ENCODE measurements at places on chromosomes 4 and X.

DNA sequence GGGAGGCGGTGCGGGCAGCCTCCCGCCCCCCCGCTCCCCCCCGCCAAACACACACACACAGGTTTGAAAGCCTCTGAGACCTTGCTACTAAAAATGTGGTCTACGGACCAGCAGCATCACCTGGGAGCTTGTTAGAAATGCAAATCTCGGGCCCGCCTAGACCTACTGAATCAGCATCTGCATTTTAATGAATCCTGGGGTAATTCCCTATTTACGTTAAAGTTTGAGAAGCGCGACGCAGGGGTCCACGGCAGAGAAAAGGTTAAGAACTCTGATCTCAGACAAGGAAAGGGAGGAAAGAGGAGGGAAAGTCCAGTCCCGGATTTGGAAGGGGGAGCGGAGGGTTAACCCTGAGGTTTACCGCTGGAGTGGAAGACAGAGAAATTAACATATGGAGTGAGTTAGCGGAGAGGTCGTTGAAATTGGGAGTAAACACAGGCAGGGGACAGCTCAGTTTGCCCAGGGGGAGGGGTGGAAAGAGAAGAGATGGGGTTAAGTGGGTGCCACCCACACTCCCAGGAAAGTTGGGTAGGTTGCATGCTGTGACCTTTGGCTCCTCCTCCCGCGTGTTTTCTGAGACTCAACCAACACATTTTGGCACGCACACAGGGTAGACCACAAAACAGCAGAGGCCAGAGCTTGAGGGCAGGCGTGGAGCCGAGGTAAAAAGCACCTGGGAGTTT, 483.6 kb downstream of the BCOR start:
- DNase-seq: no peak

GRCh38 chr4:55358246-55358645, 12.2 kb downstream of the SRD5A3 start:
- no peak for DNase-seq

DNA sequence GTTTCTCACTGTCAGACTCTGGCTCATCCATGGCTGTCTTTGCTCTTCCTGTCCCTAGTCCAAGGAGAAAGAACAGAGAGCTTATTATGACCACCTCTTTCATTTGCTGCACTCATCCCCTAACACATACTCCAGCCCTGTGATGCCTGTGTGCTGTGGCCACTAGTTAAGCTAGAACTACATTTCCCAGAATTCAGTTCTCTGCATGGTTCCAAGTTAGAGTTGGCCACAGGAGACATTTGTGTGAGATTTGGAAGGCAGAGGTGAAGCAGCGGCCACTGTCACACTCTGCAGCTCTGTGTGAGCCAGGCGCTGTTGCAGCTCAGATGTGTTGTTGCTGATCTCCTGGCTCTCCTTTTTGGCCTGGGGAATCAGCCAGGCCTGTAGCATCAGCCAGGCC, 188.2 kb upstream of the ATP6AP2 start:
- DNase-seq: no peak

- no peak for DNase-seq
Observed at GRCh38 chrX:47264483-47265173, 31.8 kb downstream of the USP11 start.

- DNase-seq: no peak
Observed at GRCh38 chr4:6749340-6750171, 33.0 kb upstream of the KIAA0232 start.

- DNase-seq: no peak
Observed at GRCh38 chr4:70531981-70532380, 13.6 kb downstream of the AMTN start.

DNA sequence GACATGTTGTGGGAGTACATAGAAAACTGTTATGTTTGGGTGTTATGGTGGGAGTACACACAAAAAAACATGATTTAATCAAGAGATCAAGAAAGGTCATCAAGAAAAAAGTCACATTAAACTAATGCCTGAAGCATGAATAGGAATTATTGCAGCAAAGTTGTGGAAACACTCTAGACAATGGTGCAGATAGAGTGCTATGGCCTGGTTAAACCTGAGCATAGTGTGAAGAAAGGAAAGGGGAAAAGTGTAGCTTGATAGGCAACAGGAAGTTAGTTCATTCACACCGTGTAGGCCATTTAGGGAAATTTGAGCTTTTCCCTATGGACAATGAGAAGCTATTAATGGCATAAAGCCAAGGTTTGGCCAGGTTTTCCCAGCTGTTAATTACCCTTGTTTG, 162.1 kb upstream of the EMCN start:
- no peak for DNase-seq

GRCh38 chr4:37381040-37381668, 136.6 kb downstream of the NWD2 start:
- DNase-seq: no peak

DNA sequence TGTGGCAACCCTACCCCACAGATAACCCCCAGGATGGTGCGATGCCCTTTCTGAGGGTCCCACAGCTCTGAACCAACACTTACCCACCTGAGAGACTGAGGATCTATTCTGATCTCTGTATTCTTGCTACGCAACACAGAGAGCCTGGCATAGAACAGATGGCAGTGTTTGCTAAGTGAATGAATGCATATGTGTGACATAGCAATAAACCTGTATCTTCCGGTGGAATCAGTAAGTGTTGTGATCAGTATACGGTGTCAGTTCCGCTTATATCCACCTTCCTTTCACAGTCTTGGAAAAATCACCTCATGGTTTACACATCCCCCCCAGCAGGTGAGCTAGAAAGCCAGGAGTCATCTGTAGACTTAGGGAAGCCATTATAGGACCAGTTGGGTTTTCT, 5.9 kb upstream of the HSD17B10 start:
- no peak for DNase-seq

DNA sequence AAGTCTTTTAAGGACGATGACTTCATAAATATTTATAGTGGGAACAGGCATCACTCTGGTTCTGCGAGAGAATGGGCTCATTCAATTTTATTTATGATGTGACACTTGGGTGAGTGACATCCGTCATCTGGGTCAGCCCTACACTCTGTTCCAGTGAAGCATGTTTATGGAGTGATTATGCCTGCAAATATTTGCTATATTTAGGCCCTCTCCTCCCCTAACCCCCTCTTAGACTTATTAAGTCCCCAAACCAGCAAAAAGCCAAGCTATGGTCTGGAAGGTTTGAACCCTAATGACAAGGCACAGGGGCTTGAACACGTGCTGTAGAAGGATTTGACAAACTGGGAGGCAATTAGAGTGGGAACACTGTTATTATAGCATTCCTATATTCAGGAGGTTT, 55.9 kb downstream of the C4orf51 start:
- DNase-seq: no peak

DNA sequence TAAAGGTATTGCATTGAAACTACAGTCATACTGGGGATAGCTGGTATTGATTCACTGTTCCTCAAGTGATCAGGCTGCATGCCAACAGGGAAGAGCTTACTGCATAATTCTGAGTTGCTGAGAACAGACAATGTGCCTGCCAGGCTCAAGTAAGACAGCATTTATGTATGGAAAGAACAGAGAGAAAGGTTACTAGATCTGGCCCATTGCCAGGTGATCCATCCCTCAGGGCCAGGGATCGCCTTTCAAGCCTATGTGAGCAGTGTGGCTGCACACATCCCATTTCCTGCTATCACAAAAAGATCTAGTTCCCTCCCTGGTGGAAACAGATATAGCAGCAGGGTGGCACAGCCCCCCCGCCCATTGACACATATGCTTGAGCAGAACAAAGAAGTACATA, 254.0 kb downstream of the TMA16 start:
- DNase-seq: no peak

DNA sequence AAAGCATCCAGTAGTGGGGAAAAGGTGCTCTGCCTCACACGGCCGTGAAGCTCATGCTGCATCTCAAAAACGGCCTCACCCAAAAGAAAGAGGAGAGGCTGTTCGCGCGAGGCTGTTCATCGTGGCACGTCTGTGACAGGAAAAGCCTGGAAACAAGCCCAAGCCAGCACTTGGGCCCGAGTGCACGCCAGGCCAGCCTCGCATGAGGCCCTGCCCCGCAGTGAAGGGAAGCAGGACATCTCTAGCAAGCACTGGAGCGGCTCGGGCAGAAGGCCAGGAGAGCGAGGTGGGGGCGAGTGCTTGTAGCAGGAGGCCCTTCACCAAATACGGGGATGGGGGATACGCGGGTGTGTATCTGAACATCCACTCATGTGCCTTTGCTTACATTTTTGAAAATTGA, 39.9 kb upstream of the MXD4 start:
- DNase-seq: no peak

GRCh38 chr4:13938299-13938698, 310.8 kb upstream of the BOD1L1 start:
- no peak for DNase-seq

DNA sequence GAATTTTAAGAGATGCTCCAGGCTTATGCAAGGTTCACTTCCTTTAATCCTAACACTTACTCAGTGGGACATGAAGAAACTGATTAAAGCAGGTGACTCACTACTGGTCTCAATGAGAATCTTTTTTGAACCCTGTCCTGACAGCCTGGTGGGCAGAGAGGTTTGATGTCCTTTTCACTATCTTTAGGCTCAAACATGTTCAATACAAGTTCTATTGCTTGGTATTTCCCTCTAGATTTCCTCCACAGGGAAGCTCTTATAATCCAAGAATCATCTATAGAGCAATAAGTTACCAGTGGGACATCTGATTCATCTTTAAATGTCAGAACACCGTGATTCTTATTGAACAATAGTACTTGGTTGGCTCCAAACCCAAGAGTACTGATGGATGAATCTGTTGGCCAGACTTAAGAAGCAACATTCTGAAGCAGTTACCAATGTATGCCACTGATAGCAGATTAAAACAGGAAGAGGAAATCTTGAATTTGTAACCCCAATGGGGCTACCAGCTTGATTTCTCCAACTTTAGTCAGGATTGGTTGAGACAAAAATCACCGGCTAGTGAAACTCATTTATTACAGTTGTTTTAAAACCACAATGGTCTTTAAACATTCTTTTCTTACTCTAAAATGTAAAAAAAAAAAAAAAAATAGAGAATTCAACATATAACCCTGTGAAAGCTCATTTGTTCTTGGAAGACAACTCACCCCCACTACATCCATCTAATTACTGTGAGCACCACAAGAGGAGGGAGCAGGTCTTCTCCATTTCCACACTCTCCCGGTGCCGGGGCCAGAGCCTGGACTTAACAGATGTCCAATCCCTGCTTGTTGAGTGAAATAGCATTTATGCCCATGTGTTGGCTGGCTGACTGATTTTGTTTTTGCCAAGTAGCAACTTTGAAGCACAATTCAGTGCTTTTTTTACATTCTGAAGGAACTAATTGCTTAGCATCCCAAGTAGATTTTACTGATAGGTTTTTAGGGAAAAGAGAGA, 43.3 kb downstream of the FGFBP1 start:
- no peak for DNase-seq

- DNase-seq: no peak
Observed at GRCh38 chr4:139814323-139815015, 148.8 kb downstream of the MGST2 start.

DNA sequence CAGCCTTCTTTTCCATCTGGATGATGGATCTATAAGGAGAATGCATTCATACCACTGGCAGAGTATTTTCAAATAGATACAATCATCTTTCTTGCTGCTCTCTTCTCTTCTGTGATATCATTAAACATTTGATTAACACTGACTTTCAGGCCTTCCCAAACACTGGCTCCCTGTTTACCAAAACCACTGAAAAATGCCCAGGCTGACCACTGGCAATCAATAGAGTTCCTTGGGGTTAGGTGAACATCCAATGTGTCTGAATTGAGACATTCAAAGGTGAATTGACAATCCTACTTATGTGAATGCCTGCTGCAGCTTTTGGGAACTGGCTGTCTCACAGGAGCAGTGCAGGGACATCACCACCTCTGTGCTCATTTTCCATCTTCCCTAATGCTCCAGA, 168.3 kb downstream of the ENOX2 start:
- DNase-seq: no peak

DNA sequence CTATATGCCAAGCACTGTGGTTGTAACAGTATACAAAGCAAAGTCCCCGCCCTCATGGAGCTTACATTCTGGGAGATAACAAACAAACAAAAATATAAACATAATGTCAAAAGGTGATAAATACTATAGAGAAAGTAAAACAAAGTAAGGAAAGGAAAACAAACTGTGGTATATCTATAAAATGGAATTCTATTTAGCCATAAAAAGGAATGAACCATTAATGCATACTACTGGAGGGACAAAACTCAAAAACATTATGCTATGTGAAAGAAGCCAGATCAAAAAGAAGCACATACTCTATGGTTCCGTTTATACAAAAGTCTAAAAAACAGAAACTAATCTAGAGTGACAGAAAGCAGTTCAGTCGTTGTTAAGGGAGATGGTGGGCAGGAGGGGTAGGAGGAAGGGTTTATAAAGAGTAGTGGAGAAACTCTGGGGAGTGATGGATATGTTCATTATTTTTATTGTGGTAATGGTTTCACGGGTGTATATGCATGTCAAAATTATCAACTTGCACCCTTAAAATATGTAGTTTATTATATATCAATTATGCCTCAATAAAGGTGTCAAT, 31.5 kb downstream of the GPC3 start:
- no peak for DNase-seq

DNA sequence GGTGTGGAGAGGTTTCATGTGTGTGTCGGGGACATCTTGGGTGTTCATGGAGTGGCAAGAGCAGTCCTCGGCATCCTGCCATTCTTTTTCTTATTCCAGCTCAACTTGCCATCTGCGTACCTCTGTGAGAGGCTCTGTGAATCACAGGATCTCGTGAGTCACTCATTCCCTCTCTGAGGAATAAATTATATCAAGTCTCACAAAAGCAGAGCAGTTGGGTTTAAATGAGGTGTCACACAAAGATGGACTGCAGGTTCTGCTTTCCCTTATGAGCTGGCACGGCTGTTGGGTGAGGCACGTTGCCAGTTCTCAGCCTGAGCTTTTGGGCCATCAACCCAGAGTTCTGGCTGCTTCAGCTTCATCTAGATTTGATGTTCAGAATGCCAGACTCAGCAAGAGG, 6.8 kb upstream of the OCIAD2 start:
- no peak for DNase-seq

- no peak for DNase-seq
Observed at GRCh38 chrX:154968353-154968752, 54.2 kb downstream of the F8 start.

DNA sequence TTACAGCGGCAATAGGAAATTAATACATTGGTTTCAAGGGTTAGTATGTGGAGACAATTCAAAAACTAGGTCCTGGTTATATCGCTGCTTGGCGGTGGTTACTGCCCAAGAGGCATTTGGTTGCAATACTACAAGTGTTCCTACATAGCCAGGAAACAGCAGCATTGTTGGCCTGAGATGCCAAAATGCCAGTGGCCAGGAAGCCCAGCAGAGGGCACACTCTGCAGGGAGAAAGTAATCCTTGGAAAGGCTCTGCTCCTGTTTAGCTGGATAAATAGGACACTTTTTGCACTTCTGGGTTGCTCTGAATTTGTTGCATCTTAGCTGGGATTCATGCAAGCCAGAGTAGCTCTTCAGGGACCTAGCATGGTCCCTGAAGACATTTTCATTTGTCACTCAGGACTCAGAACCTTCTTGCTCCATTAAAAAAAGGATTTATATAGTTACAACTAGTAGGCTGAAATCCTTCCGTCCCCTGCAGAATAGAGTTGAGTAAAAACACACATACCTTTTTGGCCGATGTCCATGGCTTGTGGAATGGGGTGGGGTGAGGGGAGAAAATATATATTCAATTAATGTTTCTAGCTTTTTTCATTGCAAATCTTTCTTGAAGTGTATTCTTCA, 8.1 kb upstream of the GPR119 start:
- no peak for DNase-seq

GRCh38 chr4:4810092-4810774, 49.2 kb upstream of the MSX1 start:
- DNase-seq: no peak
